ENCODE measurements at places on chromosomes 6 and 20. TPM values are rescaled to one million over a fixed set of nuclear protein-coding genes. Genes with fewer than 3 reads are reported as not detected.

The FAM162B gene
- not detected for total RNA-seq

The TFEB gene
- 56.0 TPM for total RNA-seq

DNA sequence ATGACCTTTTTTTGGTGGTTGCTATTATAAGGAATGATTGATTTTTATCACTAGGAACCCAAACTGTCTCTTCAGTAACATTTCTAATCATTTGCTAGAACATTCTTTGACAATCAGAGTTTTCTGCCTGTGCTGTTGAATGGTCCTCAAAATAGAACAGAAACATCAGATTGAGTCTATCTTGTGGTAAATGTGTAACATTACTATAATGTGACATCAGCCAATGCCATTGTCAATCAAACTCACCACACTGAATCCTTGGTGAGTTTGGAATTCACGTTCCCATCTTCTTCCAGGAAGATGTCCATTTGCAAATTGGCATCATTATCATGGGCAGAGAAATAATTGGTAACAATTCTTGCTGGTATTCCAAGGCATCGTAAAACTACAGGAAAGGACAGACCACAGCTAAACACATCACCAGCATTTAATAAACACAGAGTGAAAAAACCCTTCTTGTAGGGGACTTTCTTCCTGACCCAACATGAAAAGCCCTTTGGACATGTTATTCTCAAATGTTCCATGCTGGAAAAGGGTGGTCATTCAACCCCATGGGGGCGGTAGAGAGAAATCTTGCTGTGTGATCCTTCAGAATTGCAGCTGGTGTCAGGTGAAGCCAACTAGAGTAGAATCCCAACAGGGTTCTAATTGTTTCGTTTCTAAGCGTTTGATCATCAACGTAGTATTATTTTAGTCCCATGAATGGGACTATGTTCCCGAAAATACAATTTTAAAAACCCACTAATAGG is 98.5 kb downstream of the F13A1 start:
- no peaks in the 10 kb centered on the region for H3K4me1 ChIP-seq
- no peaks in the 10 kb centered on the region for H3K36me3 ChIP-seq
- no peak overlapping the region for H3K4me3 ChIP-seq
- no peak overlapping the region for H3K27ac ChIP-seq

DNA sequence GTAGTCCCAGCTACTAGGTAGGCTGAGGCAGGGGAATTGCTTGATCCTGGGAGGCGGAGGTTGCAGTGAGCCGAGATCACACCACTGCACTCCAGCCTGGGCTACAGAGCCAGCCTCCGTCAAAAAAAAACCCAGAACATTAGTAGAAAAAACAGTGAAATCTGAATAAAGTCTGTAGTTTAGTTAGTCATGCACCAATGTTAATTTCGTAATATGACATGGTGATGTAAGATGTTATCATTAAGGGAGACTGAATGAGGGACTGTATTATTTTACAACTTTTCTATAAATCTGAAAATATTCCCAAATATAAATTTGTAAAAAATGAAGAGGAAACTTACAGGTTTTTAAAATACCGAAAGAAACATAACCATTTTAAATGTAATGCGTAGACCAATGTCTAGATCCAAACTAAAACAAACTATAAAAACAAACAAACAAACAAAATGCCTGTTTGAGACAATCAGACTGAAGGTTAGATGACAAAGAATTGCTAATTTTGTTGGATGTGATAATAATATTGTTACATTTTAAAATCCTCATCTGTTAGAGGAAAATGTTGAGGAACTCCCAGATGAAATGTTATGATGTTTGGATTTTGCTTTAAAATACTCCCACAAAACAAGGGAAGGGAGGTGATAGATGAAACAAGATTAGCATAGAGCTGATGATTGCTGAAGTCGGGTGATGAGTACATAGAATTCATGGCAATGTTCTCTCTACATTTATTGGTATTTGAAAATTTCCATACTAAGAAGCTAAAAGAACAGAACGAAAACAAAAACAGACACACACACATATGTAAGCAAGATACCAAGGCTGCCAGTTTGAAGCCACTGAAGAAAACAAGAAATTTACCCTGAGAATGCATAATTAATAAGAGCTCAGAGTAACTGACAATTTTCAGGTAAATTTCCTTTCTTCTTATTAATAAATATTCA is 1.8 kb downstream of the GSTA4 start:
- no peak overlapping the region for H3K27ac ChIP-seq
- no peak for DNase-seq
- peaks cover 16% of the 10 kb centered on the region for H3K4me1 ChIP-seq
- no peak overlapping the region for H3K4me3 ChIP-seq

The TMEM74B gene
- total RNA-seq: 0.35 TPM

The DDX43 gene
- 1.2 TPM for total RNA-seq

DNA sequence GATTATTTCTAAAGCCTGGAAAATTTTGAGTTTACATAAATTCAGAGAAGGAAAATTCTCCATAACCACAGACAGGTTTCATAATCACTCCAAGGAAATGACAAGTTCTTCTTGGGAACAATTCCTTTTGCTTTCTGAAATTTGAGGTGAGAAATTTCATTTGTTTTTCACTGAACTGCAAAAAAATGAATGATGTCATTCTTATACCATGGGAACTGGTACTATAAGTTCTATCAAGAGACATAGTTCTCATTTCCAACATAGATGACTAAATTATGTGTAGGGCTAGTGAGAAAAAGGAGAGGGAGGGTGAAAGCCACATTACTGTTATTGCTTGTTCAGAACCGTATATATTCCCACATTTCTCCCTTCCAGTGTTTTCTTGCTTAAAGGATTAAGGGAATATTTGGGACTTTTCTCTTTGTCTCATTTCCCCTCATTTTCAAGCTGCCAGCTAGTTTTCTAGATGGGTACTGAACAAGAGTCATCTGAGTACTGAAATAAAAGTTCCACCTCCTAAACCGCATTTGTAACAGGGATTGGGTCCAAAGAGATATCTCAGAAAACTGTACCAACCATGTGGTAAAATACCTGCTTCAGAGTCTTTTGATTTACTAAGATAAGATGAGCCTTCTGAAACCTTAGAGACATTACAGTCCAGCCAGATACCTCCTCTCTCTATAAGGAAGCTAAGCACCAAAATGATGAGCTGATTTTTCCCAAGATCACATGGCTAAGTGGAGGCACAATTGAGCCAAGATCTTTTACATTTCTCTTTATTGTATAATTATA is 144.3 kb upstream of the PRDM1 start:
- DNase-seq: no peak
- H3K27ac ChIP-seq: no peak overlapping the region
- no peak overlapping the region for H3K4me3 ChIP-seq
- no peaks in the 10 kb centered on the region for H3K4me1 ChIP-seq
- H3K27me3 ChIP-seq: peaks cover 2% of the 10 kb centered on the region

DNA sequence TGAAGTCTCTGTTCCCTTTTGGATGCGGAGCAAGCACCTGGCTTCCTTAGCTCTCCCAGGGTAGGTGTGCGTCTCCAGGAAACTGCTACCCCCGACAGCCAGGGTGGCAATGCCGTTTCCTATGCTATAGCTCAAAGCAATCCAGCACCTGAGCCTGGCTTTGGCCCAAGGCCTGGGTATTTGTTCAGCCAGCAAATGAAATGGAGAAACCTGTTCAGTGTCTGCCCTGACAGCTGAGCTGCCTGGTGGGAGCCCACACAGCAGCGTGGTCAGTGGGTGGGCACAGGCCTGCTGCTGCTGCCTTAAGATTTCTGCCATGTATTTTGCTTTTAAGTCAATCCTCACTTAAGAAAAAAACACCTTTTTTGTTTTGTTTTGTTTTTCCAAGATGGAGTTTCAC is 13.7 kb downstream of the SPATA2 start:
- no peaks in the 10 kb centered on the region for H3K4me1 ChIP-seq
- H3K36me3 ChIP-seq: peaks cover 16% of the 10 kb centered on the region

DNA sequence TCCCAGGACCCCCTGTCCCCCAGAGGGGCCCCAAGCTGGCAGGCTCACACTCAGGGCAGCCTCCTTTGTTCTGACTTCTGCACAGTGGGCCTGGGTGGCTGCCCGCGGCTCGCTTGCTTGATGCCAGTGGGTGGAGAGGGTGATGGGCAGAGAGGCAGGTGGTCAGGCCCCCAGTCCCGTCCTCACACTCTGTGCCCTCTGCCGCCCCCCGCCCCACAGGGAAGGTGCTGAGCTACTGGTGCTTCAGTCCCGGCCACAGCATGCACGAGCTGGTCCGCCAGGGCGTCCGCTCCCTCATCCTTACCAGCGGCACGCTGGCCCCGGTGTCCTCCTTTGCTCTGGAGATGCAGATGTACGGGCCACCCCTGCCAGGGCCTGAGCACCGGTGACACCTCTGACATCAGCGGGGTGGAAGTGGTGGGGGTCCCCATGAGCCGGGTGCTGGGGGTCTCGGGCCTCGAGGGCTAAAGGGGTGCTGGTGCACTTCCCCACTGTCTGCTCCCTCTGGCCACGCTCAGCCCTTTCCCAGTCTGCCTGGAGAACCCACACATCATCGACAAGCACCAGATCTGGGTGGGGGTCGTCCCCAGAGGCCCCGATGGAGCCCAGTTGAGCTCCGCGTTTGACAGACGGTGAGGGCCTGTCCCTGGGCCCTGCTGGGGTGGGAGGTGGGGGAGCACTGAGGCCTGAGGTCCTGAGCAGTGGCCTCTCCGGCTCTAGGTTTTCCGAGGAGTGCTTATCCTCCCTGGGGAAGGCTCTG is 8.9 kb upstream of the TNFRSF6B start:
- no peaks in the 10 kb centered on the region for H3K27me3 ChIP-seq
- peaks cover 24% of the 10 kb centered on the region for H3K4me1 ChIP-seq
- H3K4me3 ChIP-seq: no peak overlapping the region
- DNase-seq: no peak
- H3K36me3 ChIP-seq: no peaks in the 10 kb centered on the region
- no peak overlapping the region for H3K27ac ChIP-seq

- H3K27ac ChIP-seq: no peak overlapping the region
- H3K36me3 ChIP-seq: no peaks in the 10 kb centered on the region
- no peak for DNase-seq
- H3K27me3 ChIP-seq: peaks cover 9% of the 10 kb centered on the region
- H3K4me3 ChIP-seq: no peak overlapping the region
- H3K4me1 ChIP-seq: no peaks in the 10 kb centered on the region
Measured at GRCh38 chr6:69848552-69848951, 17.8 kb upstream of the COL19A1 start.

- DNase-seq: no peak
- no peaks in the 10 kb centered on the region for H3K4me1 ChIP-seq
- no peak overlapping the region for H3K27ac ChIP-seq
- H3K36me3 ChIP-seq: no peaks in the 10 kb centered on the region
- H3K4me3 ChIP-seq: no peak overlapping the region
Measured at GRCh38 chr6:16345449-16346330, 107.3 kb downstream of the GMPR start.

DNA sequence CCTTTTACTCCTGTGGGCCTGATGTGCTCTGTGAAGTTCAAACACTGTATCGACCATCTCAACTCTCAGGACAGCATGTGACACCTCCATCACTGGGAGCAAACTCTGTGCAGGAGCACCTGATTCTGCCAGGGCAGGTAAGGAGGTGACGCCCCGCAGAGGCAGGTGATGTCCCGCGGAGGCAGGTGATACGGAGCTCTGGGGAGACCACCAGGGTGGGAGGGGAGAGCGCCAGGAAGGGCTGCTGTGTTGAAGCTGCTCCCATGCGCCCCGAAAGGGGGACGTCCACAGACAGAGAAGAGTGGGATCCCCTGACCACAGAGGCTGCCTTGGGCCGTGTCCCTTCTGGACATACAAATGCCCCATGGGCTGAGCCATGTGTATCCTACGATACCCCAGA is 58.3 kb downstream of the DACT2 start:
- H3K4me1 ChIP-seq: no peaks in the 10 kb centered on the region
- H3K4me3 ChIP-seq: no peak overlapping the region
- DNase-seq: no peak

GRCh38 chr6:163387317-163387716 is 27.2 kb upstream of the QKI start:
- H3K27ac ChIP-seq: no peak overlapping the region
- H3K4me3 ChIP-seq: no peak overlapping the region
- no peaks in the 10 kb centered on the region for H3K27me3 ChIP-seq
- no peak for DNase-seq
- no peaks in the 10 kb centered on the region for H3K4me1 ChIP-seq
- no peaks in the 10 kb centered on the region for H3K36me3 ChIP-seq

DNA sequence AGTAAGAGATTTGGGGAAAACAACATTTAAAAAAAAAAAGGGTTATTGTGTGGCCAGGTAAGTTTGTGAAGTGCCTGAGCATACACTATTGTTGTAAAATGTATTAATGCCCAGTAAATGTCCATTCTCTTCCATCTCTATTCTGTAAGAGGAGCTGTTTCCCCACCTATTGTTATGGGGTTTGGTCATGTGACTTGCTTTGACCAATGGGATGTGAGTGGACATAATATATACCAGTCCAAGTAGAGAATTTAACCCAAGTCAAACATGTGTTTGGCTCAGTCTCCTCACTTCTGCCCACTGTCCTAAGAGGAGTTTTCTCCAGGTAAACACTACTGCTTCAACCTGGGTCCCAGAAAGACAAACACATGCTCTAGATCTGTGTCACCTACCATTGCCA is 377.1 kb downstream of the FOXA2 start:
- no peak for DNase-seq
- H3K27ac ChIP-seq: no peak overlapping the region

GRCh38 chr20:11117808-11118528 is 444.2 kb upstream of the JAG1 start:
- no peaks in the 10 kb centered on the region for H3K36me3 ChIP-seq
- no peak overlapping the region for H3K27ac ChIP-seq
- no peak for DNase-seq
- H3K4me1 ChIP-seq: no peaks in the 10 kb centered on the region

- H3K27ac ChIP-seq: no peak overlapping the region
- no peaks in the 10 kb centered on the region for H3K36me3 ChIP-seq
- DNase-seq: no peak
- H3K4me1 ChIP-seq: peaks cover 11% of the 10 kb centered on the region
- no peaks in the 10 kb centered on the region for H3K27me3 ChIP-seq
- no peak overlapping the region for H3K4me3 ChIP-seq
Measured at GRCh38 chr6:46325561-46326530, 155.1 kb upstream of the ENPP5 start.

The ULBP1 gene
- total RNA-seq: 0.23 TPM

DNA sequence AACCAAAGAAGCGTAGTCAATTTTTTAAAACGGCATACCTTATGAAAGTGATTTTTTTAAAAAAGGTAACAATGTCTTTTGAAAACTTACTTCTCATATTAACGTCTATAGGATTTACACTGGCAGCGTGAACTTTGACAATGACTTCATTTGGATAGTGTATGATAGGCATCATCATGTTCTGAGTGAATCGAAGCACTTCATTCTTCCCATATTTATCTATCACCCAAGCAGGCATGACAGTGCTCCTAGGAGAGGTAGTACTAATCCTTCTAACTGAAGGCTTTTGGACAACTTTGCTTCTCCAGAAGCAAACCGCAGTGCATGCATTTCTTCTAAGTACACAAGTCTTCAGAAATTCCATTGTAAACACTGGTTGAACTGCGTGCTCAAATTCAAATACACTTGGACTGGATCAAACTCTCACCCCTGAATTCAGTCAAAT is 618 bp downstream of the RTN4IP1 start:
- H3K4me3 ChIP-seq: peak overlapping the region; percentile 81
- peak overlapping the region; percentile 74 for H3K27ac ChIP-seq
- DNase-seq: no peak
- H3K27me3 ChIP-seq: no peaks in the 10 kb centered on the region
- peaks cover 10% of the 10 kb centered on the region for H3K4me1 ChIP-seq

- no peaks in the 10 kb centered on the region for H3K27me3 ChIP-seq
- no peaks in the 10 kb centered on the region for H3K4me1 ChIP-seq
- peaks cover 3% of the 10 kb centered on the region for H3K36me3 ChIP-seq
- no peak overlapping the region for H3K27ac ChIP-seq
- no peak overlapping the region for H3K4me3 ChIP-seq
Measured at GRCh38 chr6:3280866-3281465, 22.2 kb downstream of the PSMG4 start.

Measured in natural killer cell (primary cell).